ENCODE measurements at places on chromosomes 3 and 15. TPM values are rescaled to one million over a fixed set of nuclear protein-coding genes. Genes with fewer than 3 reads are reported as not detected.

Gene GREM1
- total RNA-seq: 0.07 TPM

Gene MTHFS
- 11.9 TPM for total RNA-seq

Gene COPS2
- total RNA-seq: 92.8 TPM

DNA sequence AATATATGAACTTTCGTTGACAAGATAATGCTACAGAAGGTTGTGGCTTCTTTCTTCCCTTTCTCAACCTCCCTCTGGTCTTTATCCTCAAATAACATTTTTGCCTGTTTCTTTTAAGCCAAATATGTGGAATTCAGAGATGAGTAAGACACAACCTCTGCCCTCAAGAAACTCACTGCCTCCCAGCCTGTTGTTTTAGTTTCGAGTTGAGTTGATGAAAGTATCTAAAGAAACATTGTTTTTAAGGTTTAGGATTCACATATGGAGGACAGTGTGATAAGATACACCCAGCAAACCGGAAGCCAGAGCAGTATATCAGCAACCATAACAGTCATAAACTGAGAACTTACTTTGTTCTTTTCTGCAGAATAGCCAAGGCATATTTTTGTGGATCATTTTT lies 218.6 kb downstream of the THSD4 start:
- no peak for DNase-seq

Measured in neural crest cell (in vitro differentiated cells).